B cell (primary cell): ENCODE measurements at places on chromosomes 11 and 22. TPM values are rescaled to one million over a fixed set of nuclear protein-coding genes. Genes with fewer than 3 reads are reported as not detected.

CSF2RB gene
- 39.7 and 41.2 TPM in 2 replicates for total RNA-seq

MYEOV gene
- not detected in 2 replicates for total RNA-seq

OTOG gene
- not detected in 2 replicates for total RNA-seq

IPO7 gene
- total RNA-seq: 53.2 and 77.9 TPM in 2 replicates

IFITM2 gene
- 72.1 and 76.1 TPM in 2 replicates for total RNA-seq

SPON1 gene
- total RNA-seq: 0.22 and 0.30 TPM in 2 replicates

KCNQ1 gene
- 28.8 and 31.9 TPM in 2 replicates for total RNA-seq

FAM227A gene
- 0.57 and 1.1 TPM in 2 replicates for total RNA-seq

MS4A7 gene
- 27.2 and 29.1 TPM in 2 replicates for total RNA-seq

ALDH3B1 gene
- total RNA-seq: 0.39 and 0.81 TPM in 2 replicates

TUBA8 gene
- total RNA-seq: 1.8 and 3.6 TPM in 2 replicates

MAPK8IP2 gene
- total RNA-seq: 0.39 and 0.44 TPM in 2 replicates

DNA sequence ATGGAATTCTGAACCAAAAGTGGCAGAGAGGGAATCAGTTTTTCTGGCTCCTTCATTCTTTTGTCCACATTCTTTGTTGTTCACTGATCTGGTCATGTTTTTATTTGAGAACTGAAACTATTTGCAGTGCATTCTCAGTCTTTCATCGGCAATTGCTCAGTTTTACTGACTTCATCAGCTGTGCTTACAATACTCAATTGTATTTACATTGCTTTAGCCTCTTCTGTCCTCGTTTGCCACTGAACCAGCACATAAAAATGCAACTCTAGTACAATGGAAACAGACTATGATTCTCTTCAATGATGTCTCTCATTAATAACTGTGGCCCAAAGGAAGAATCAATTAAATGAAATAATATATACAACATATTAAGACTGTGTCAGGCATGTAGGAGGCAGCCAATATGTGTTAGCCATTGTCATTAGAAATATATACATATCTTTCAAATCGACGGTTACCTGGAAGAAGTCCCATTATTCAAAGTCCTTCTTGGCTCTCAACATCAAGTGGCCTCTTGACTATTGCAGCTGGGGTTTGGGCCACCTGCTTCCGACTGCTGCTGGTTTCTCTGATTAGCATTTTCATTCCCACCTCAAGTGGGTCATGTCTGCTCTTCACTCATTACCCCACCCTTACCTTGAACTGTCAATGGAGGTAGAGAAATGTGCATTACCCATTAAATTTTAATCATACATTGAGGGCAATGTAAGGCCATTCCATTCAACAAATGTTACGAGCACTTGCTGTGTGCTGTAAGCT is 600.1 kb downstream of the INSC start:
- no peak for DNase-seq

DNA sequence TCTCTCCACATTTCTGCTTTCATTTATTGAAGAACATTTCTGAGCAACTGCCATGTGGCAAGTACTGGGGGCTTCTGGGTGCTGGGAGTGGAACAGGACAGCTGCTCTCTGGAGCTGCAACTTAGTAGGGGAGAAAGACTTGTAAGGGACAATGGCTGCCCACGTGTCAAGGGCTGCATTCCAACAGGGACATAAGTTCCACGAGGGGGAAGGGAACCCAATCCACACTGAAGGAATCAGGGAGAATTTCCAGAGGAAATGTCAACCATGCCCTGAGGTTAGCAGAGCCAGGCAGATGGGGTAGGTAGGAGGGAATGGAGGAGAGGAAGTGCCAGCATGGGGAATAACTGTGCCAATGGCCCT is 1.7 kb downstream of the MAPK8IP2 start:
- DNase-seq: no peak

DNA sequence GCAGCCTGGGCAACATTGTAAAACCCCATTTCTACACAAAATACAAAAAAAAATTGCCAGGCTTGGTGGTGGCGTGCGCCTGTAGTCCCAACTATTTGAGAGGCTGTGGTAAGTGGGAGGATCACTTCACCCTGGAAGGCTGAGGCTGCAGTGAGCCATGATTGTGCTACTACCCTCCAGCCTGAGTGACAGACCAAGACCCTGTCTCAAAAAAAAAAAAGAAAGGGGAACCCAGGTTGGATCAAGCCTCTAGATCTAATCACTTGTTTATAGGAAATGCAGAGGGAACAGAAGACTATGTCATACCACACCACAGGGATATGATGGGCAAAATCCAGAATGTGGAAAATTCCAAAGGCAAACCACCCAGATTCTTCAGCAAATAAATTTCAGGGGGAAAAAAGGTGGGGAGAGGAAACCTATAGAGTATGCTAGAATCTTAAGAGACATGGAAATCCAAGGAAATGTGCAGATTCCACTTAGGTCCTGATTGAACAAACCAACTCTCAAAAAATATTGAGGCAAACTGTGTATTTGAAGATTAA is 16.5 kb upstream of the MALAT1 start:
- no peak for DNase-seq

DNA sequence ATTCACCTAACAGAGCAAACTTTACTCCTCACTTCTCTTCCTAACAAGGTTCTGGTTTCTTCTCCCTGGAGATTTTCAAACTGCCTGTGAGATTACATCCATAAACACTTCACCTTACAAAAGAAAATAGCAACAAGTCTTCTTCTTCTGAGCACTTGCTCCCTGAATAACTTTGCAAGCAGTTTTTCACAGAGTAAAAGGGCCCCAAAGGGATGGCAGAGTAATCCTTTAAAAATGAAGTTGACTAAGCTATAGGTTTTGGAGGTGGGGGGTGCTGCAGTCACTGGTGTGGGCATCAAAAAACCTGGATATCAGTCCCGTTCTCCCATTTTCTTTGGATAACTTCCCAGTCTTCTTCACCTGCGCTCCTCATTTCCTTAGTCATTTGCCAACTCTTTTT is 484.9 kb downstream of the MIAT start:
- DNase-seq: no peak

GRCh38 chr22:27195094-27195493 is 537.7 kb downstream of the MIAT start:
- no peak for DNase-seq

GRCh38 chr11:81569999-81570398 is 1163.7 kb downstream of the FAM181B start:
- no peak for DNase-seq

DNA sequence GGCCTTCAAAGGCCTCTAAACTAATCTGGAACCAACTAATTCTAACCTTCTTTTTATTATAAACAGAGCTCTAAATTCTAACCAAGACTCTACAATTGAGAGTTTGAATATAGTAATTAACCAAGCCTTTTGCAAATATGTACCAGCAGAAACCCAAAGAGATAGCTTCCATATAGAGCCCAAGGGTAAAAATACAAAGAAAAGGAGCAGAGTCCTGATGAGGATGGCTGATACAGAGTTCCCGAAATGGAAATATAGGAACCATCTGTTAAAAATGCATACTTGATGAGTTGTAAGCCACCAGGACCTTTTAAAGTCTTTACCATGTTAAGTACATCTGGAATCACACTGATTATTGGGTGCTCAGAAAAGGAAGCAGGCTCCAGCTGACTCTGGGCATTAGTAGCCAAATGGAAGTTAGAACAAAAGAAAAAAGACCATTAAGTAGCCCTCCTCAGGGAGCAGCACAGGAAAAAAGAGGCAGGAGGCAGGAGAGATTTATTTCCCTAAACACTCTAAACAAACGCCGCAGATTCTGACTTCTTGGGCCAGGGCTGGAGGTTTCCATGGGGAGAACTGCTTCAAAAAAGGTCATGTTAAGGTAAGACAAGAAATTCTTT is 463.1 kb upstream of the FAT3 start:
- no peak for DNase-seq

- DNase-seq: no peak
Measured at GRCh38 chr11:120698918-120699317, 187.4 kb downstream of the GRIK4 start.

DNA sequence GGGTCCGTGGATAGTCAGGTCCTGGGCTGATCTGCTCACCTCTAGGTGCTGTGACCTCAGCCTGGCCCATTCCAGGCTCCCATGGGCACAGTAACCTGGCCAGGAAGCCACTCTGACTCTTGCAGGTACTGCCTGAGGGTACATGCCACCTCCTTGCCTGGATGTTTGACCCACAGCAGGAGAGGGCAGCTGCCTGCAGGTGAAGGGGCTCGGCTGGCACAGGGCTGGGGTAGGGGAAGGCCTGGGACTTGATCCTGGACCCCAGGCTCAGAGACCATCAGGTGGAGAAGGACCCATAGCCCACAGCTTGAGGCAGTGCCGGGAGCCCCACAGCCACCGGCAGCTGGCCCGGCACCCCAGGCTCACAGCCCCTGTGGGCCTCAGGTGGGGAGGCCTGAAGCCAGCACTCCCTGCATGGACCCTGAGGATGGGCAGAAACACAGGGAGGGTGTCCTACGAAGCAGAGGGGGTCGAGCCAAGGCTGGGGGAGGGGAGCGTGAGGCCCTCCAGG is 2.7 kb downstream of the LRRC56 start:
- DNase-seq: no peak

GRCh38 chr11:9575260-9576240 is 2.1 kb downstream of the WEE1 start:
- no peak for DNase-seq

GRCh38 chr22:37519268-37520195 is at the start of gene CARD10:
Gene CARD10 (minus strand): TSS chr22:37519415. CDS start chr22:37519200, 215 bp downstream.
- DNase-seq: peak; percentile 43

GRCh38 chr11:76579056-76579751 is 91.3 kb downstream of the LRRC32 start:
- no peak for DNase-seq

DNA sequence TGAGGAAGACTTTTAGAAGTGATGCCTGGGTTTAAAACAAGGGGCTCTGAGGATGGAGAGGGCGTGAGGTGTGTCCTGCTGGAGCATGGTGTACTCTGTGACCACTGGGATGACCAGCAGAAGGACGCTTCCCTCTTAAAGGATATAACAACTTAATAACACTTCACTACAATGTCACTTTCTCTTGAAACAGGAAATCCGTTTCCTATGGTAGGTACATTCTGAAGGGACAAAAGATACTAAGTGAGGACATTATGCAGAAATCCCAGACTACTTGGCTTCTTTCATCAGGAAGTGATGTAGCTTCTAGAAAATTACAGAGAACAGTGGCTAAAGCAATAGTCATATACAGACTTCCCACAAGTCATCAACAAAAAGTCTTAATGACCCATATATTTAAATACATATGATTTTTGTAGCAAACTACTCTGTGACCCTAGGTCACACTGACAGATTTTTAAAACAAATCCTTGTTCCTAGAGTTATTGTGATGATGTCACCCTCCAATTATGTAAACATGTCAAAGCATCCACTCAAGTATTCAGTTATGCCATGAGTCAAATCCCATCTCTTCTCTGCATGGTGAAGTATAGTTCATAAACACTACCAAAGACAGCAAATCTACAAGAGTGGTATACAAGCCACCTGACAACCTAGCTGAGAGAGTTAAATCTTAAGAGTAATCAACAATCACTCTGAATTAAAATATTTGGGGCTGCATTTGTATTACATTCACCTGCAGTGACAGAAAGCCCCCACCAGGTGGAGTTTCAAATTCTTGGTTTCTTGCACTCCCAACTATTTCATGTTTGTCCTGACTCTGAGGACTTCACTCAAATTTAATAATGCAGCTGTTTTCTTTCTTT is 32.8 kb downstream of the PITPNB start:
- peak; percentile 60 for DNase-seq

- peak; percentile 56 for DNase-seq
Measured at GRCh38 chr11:61776561-61777075, 15.8 kb downstream of the TMEM258 start.

- DNase-seq: no peak
Measured at GRCh38 chr11:117384045-117384444, 56.4 kb downstream of the CEP164 start.
